BJ (cell line): ENCODE measurements at places on chromosomes 7 and 10.

DNA sequence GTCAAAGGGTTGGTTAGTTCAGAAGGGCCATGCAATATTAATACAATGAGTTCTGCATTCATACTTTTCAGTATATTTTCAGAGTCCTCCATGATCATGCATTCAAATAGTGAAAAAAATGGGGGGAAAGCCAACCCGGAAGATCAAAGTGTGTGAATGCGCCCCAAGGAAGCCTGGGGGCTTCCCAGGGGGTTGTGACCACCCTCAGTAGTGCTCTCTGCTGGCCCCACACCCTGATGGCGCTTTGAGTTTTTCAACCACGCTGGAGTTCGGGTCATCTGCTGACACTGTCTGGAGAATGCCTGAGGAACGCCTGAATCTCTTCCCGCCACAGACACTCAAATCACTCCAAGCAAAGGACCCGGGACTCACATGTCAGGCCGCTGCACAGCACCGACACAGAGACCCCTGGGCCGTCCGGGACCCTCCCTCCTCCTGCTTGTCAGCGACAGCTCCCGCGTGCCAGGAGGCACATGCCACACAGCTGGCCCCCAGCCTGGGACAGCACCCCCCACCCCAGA lies 1.0 kb downstream of the TNS3 start:
- DNase-seq = no peak

DNA sequence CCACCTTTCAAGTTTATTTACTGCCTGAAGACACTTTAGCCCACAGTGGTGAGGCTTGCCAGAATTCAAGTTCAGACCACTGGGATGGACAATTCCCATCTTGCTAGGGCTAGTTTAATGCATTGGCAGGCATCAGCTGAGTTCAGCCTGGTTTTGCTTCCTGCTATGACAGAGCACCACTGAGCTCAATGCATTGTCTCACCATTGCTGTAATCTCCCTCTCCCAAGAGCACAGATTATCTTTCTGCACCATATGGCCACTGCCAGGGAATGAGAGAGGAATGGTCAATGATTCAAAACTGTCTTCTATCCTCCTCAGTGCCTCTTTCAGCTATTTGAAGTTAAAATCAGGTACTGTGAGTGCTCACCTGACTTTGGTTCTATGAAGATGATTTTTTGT lies 160.8 kb downstream of the XPNPEP1 start:
- DNase-seq = no peak

DNA sequence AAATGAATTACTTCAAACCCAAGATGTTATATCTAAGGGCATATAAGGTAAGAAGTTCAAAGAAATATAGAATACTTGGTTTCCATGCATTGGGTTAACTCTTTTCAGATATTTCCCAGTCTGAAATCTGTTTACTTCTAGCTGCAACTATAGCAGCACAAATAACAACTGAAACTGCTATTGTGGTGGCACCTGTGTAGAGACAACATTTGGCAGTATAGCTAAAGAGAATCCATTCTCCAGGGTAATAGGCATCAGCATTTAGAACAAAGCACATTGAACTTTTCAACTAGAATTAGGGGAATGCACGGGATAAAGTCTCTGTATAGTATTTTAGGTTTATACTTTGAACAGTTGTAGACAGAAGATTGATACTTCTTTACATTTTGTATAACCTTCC lies 19.7 kb upstream of the CALCR start:
- DNase-seq = no peak

- DNase-seq = no peak
Measured at GRCh38 chr7:80053124-80053523, 81.5 kb upstream of the GNAI1 start.

DNA sequence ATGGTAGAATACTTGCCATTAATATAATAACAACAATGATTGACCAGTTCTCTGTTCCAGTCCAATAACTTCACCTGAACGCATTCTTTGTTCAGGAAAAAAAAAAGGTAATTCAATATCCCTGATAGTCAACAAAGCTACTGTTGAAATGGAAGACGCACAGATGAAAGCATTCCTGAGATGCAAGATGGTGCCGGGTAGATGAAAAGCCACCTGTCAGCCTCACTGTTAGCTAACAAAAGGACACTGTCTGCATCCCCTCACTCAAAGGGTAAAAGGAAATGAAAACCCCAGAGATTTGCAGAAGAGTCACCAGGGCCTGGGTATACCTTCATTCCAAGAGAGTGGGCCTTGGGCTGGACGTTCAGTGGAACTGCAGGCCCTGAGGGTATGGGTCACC lies 357.4 kb downstream of the PLXNA4 start:
- DNase-seq = no peak

DNA sequence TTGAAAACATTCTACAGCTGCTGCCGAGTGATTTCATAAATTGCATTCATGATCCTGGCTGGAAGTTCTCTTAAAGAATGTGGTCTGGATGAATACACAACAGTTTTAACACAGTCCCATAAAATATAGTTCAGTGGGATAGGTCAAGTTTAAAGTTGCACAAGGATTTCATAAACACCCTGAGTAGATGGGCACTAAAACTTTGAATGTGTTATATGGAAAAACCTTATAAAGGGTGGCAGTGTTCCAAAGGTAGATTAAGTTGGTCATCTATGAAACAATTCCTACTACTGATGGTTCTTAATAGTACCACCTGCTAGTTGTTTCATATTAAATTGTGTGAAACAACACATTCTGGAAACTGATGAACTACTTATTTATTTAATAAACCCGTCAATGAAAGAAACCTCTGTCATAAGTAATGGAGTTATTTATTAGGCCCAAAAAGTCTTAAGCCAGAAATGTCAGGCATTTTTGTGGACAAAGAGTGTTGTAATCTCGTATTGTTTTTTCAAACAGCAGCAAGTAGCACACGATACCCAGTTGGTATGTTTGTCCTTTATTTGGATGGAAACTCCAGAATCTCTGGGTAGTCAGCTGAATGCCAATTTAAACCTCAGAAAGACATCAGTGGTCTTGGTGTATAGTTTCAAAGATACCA lies 14.3 kb upstream of the RPA3 start:
- peak; percentile 84 for DNase-seq

DNA sequence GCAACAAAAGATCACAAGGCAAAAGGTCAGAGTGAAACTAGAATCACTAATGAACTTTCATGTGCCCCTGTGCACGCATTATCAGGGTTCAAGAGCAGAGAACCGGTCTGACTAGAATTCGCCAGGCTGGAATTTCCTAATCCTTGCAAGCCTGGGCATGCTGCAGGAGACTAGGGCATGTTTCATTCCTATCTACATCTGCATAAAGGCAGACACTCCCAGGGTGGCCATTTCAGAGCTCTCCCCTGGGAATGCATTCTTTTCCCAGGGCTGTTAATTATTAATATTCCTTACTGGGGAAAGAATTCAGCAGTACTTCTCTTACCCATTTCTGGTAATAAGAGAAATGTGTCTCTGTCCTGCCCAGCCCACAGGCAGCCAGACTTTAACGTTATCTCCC lies 90.5 kb downstream of the CDC14C start:
- DNase-seq = no peak

DNA sequence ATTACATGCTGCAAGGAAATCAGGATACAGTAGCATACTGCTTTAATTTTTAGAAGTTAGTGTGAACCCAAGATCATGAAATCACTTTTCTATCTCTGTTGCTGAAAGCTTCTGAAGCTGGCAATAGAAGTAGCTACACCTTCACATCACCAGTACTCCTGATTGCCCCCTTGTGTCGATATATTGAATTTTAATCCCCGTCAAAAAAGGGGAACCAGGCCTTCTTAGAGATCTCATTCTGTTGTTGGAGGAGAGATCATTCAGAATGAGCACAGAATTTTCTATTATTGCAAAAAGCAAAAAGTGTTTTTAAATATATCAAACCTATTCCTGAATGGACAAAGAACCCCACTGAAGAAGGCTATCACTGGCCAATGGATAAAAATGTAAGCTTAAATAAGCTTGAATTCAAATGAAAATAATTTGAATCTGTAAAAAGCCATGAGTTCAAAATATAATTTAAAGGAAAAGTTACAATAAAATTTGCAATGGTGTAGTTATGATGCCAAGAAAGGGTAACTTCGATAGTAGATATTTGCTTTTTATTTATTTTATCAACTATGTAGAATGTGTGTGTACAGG lies 39.7 kb upstream of the TEX47 start:
- DNase-seq = no peak
